Karpas-422 (cell line): ENCODE measurements at places on chromosomes 11 and 22.

DNA sequence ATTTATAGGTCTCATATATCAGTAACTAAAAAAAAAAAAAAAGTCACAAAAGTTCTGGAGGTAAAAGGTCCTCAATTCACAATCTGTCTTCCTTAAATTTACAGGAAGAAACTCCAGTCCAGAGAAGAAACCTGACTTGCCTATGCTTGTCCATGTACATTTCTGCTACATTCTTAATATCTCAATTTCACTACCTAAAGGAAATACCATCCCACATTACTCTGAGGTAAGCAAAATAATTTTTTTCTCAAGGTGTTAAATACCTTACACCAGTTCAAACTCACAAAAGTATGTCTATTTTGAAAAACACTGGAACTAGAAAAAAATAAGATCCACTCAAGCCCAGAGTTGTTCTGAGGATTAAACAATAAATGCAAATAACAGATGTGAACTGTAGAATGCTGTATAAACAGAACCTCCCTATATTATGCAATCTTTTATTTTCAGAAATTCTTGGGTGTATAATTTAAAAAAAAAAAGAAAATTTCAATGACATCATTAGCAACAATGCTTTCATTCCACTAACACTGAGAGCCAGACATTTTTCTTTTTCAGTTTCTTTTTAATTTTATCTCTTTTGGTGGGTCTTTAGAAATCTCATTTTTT, 49.9 kb upstream of the GDPD4 start:
- H3K27ac ChIP-seq = no peak overlapping the region
- no peak for DNase-seq
- H3K4me1 ChIP-seq = peaks cover 8% of the 10 kb centered on the region
- no peaks in the 10 kb centered on the region for H3K36me3 ChIP-seq
- H3K4me3 ChIP-seq = no peak overlapping the region

DNA sequence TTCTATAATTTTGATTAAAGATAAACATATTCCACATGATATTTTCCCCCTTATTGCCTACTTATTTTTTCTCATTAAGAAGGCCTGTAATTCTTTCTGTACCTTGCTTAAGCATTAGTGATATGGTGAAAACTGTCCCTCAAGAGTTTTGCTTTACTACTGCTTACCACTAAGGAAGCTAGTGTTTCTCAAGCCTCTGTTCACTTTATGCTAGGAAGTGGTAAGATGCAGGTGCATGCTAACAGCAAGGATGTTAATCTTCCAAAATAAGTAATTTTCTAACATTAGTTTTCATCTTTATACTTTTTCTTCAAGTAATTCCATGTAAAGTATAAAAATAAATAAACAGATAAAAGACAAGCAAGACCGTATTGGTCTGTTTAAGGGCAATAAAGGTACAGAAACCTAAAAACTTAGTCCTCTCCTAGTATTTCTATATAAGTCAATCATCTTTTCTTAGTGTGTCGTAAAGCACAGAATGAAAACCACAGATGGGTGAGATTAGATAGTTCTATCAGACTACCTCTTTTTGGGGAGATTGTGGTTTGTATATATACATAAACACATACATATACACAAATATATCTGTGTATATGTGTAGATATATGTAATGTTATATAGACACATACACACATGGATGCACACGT, 731.0 kb upstream of the CNTN5 start:
- no peak overlapping the region for H3K4me3 ChIP-seq
- no peaks in the 10 kb centered on the region for H3K4me1 ChIP-seq
- no peaks in the 10 kb centered on the region for H3K27me3 ChIP-seq
- no peaks in the 10 kb centered on the region for H3K36me3 ChIP-seq
- no peak for DNase-seq
- H3K27ac ChIP-seq = no peak overlapping the region

GRCh38 chr11:121152764-121153163, 51.7 kb downstream of the TECTA start:
- no peak overlapping the region for H3K4me3 ChIP-seq
- no peaks in the 10 kb centered on the region for H3K27me3 ChIP-seq
- no peak for DNase-seq
- H3K36me3 ChIP-seq = no peaks in the 10 kb centered on the region
- H3K27ac ChIP-seq = no peak overlapping the region

- peaks cover 25% of the 10 kb centered on the region for H3K4me1 ChIP-seq
- H3K27me3 ChIP-seq = 0 out of 2 replicates have a peak, but pooled peaks cover 2% of the 10 kb centered on the region
- DNase-seq = no peak
- no peaks in the 10 kb centered on the region for H3K36me3 ChIP-seq
- H3K27ac ChIP-seq = no peak overlapping the region
These were observed 68.4 kb downstream of the LARGE1 start for GRCh38 chr22:33851821-33852384.

- DNase-seq = no peak
- H3K27ac ChIP-seq = peak overlapping the region; percentile 40
- no peaks in the 10 kb centered on the region for H3K27me3 ChIP-seq
- H3K4me1 ChIP-seq = peaks cover 43% of the 10 kb centered on the region
These were observed 4.9 kb downstream of the HIPK3 start for GRCh38 chr11:33262011-33262645.

GRCh38 chr22:46053563-46054090, 76.7 kb upstream of the WNT7B start:
- DNase-seq = peak; percentile 85
- H3K4me1 ChIP-seq = peaks cover 60% of the 10 kb centered on the region
- H3K27ac ChIP-seq = peak overlapping the region; percentile 91

- H3K27me3 ChIP-seq = no peaks in the 10 kb centered on the region
- H3K4me3 ChIP-seq = no peak overlapping the region
- H3K36me3 ChIP-seq = no peaks in the 10 kb centered on the region
- H3K4me1 ChIP-seq = peaks cover 44% of the 10 kb centered on the region
These were observed 64.9 kb upstream of the EED start for GRCh38 chr11:86179646-86180064.

GRCh38 chr22:19853879-19854777, 546 bp downstream of the GNB1L start:
- peaks cover 18% of the 10 kb centered on the region for H3K4me1 ChIP-seq
- peak overlapping the region; percentile 43; the same call in 1 of the 2 replicates for H3K27ac ChIP-seq
- H3K36me3 ChIP-seq = no peaks in the 10 kb centered on the region; the same call in 1 of the 2 replicates
- H3K4me3 ChIP-seq = peak overlapping the region; percentile 89
- peak; percentile 68 for DNase-seq

GRCh38 chr11:96229354-96229977, 113.5 kb downstream of the MAML2 start:
- no peaks in the 10 kb centered on the region for H3K36me3 ChIP-seq
- no peaks in the 10 kb centered on the region for H3K4me1 ChIP-seq
- no peak overlapping the region for H3K27ac ChIP-seq
- no peak overlapping the region for H3K4me3 ChIP-seq

DNA sequence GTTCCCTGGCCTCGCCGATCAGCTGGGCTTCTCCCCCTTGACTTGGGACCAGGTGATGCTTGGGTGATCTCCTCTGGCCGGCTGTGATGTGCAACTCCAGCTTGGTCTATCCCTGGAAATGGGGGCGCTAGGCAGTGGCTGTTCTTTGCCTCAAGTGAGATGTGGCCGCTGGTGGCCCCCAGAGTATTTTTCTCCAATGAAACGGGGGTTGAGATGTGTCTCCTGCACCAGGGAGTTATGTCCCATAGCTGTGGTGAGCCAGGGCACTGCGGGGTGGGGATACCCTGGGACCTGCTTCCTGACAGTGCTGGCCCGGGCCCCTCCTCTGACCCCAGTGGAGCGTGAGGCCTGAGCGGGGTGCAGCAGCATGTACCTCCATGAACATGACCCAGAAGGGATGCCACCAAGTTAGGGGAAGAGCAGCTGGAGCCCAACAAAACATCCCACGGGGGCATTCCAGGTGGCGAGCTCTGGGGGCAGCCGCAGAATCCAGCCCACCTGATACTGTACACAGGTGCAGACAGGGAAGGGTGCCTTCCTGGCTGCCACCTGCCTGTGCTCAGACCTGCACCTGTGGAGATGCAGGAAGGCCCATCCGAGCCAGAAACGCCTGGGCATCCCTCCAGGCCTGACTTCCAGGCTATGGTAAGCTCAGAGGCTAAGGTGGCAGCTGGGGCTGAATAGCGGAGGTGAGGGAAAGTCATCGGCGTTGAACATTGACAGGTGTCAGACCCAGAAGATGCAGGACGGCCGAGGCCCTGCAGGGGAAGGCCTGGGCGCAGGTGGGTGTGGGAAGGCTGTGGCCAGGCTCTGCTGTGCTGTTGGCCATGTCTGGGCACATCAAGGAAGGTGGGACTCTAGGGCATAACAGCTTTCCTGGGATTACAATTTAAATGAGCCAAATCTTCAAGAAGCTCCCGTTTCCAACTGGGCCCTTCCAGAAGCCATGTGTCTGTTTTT, 97.3 kb downstream of the CTTN start:
- no peak for DNase-seq
- no peaks in the 10 kb centered on the region for H3K27me3 ChIP-seq
- no peak overlapping the region for H3K27ac ChIP-seq
- H3K36me3 ChIP-seq = no peaks in the 10 kb centered on the region; the same call in 1 of the 2 replicates
- no peaks in the 10 kb centered on the region for H3K4me1 ChIP-seq

- H3K27ac ChIP-seq = no peak overlapping the region
- DNase-seq = no peak
- H3K36me3 ChIP-seq = no peaks in the 10 kb centered on the region
- H3K4me1 ChIP-seq = no peaks in the 10 kb centered on the region
- H3K27me3 ChIP-seq = no peaks in the 10 kb centered on the region
These were observed 538.2 kb downstream of the LRRC4C start for GRCh38 chr11:40921246-40921645.

GRCh38 chr11:35352077-35352888, 67.1 kb downstream of the SLC1A2 start:
- H3K36me3 ChIP-seq = no peaks in the 10 kb centered on the region
- no peak for DNase-seq
- no peak overlapping the region for H3K4me3 ChIP-seq
- H3K27ac ChIP-seq = no peak overlapping the region
- H3K4me1 ChIP-seq = no peaks in the 10 kb centered on the region

DNA sequence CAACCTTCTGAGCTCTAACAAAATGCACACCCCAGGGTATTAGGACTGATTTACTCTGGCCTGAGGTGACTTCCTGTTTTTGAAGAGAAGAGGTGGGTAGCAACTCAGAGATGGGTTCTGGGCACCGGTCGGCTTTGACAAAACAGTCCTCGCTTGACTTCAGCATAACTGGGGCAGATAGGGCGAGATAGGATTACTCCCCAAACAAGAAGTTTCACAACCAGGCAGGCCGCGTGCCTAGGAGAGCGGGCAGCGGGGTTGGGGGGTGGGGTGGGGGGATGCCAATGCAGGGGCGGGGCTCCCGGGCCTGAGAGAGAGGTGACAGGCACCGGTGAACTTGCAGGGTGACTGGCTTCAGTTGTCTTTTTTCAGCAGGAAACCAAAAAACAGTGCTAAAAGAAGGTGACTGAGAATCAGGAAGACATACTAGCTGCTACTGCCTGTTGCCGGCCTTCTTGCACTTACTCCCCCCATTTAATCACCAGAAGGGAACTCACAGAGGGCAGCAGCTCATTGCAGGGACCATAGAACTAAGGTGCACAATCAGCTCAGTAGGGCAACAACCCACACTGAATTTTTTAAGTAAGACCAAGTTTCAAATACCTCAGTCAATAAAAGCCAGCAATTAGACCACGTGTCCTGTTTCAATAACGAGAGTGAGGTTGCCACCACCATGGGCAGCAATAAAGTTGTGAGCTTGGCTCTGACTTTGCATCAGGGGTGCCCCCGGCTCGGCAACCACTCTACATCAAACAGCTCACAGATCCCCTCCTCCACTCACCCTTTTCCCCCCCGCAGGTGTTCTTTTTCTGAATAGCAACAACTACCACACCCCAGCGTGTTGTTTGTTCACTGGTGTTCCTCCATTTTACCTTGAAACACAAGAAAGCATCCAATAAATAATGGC, 37.2 kb upstream of the ETS1 start:
- no peaks in the 10 kb centered on the region for H3K27me3 ChIP-seq
- peak overlapping the region; percentile 97 for H3K27ac ChIP-seq
- peak overlapping the region; percentile 49 for H3K4me3 ChIP-seq

DNA sequence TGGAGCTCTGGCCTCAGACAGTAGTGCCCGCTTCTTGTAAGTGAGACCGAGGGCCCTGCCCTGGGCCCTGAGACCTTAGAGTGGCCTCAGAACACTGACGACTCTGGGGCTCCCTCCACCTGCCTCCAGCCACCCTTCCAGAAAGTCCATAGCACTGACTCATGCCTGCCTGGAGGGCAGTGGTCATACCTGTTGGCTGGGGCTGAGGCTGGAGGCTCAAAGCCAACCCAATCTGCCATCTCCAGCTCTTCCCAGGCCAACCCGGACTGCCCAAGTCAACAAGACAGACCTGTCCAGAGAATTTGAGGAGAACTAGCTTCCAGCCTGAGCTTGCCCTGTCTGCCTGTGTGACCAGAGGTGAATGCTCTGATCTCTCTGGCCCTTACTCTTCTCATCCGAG, 66.9 kb upstream of the TTLL12 start:
- no peaks in the 10 kb centered on the region for H3K27me3 ChIP-seq
- DNase-seq = no peak
- H3K4me3 ChIP-seq = no peak overlapping the region
- H3K36me3 ChIP-seq = no peaks in the 10 kb centered on the region
- H3K4me1 ChIP-seq = no peaks in the 10 kb centered on the region

- H3K4me1 ChIP-seq = no peaks in the 10 kb centered on the region
- no peak for DNase-seq
- no peaks in the 10 kb centered on the region for H3K36me3 ChIP-seq
- no peak overlapping the region for H3K4me3 ChIP-seq
- no peaks in the 10 kb centered on the region for H3K27me3 ChIP-seq
These were observed 206.9 kb downstream of the ADAMTS15 start for GRCh38 chr11:130655300-130655699.

GRCh38 chr22:30185129-30185528, 61.4 kb downstream of the LIF start:
- H3K4me3 ChIP-seq = no peak overlapping the region
- no peaks in the 10 kb centered on the region for H3K36me3 ChIP-seq

- DNase-seq = no peak
- H3K4me3 ChIP-seq = no peak overlapping the region
- H3K36me3 ChIP-seq = no peaks in the 10 kb centered on the region
- 0 out of 2 replicates have a peak, but pooled peaks cover 5% of the 10 kb centered on the region for H3K27me3 ChIP-seq
- H3K27ac ChIP-seq = no peak overlapping the region
- no peaks in the 10 kb centered on the region for H3K4me1 ChIP-seq
These were observed 19.2 kb upstream of the MMP13 start for GRCh38 chr11:102974552-102975280.

DNA sequence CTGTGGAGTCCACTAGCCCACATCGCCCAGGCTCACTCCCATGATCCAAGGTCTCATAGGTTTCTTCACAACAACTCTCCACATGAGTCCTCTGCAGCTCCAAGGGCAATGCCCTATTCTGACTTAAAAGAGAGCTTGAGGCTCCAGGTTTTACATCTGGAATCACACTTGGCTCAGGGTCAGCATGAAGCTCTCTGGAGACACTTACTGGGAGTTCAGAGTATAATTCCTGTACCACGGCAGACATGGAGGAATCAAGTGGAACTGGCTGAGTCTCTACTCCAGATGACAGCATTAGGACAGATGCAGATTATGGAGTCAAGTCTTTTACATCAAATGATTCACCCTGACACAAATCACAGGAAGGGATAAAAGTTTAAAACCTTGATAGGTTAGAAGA, 11.4 kb downstream of the PRR14L start:
- peaks cover 18% of the 10 kb centered on the region; the same call in 1 of the 2 replicates for H3K36me3 ChIP-seq
- H3K27ac ChIP-seq = no peak overlapping the region
- DNase-seq = no peak
- H3K27me3 ChIP-seq = no peaks in the 10 kb centered on the region
- no peak overlapping the region for H3K4me3 ChIP-seq
